ENCODE measurements at places on chromosomes 6 and 20.

DNA sequence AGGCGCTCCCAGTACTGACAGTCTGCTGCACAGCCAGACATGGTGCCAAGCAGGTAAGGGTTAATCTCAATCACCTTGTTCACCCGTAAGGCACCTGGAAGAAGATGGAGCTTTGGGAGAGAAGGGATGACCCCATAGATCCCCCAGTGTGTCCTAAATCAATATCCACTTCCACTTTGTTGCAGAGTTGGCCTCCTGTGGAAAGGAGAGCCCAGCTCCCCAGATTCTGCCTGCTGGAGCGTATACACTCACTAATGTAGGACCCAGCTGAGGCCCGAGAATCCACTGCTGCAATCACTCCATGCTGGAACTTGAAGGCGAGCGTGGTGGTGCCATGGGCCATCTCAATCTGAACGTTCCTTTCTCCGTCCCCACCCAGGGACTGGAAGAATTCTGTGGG is 1.2 kb downstream of the PSMB8 start:
- DNase-seq, result no peak

DNA sequence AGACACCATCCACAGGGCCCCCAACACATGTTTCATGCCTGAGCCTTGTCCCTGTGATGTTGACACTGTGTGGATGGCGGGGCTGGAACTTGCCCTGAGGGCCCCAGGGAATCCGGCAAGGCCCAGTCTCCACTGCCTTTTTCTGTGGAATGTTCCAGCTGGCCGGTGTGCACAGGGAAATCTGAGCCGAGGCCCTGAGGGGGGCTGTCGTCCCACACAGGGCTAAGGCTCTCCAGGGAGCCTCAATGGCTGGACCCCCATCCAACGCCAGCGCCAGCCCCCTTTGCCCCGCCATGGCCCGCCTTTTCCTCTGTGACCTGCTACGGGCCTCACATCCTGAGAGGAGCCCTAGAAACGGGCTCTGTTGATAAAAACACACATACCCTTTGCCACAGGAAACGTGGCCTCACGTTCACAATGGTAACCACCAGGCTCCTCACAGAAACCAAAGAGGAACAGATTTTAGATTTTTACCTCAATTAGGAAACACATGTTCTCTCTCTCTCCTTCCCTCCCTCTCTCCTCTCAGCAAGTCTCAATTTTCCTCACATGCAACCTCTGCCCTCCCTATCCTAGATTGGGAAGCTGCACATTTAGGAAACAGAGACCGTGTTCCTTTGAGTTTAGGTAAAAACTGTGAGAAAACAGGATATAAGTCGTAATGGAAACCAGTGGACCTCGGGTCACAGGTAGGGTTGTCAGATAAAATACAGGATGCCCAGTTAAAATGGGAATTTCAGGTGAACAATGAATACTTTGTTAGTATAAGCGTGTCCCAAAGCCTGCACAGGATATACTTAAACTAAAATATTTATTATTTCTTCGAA is 13.7 kb upstream of the ZNF831 start:
- peak; percentile 71 for DNase-seq

DNA sequence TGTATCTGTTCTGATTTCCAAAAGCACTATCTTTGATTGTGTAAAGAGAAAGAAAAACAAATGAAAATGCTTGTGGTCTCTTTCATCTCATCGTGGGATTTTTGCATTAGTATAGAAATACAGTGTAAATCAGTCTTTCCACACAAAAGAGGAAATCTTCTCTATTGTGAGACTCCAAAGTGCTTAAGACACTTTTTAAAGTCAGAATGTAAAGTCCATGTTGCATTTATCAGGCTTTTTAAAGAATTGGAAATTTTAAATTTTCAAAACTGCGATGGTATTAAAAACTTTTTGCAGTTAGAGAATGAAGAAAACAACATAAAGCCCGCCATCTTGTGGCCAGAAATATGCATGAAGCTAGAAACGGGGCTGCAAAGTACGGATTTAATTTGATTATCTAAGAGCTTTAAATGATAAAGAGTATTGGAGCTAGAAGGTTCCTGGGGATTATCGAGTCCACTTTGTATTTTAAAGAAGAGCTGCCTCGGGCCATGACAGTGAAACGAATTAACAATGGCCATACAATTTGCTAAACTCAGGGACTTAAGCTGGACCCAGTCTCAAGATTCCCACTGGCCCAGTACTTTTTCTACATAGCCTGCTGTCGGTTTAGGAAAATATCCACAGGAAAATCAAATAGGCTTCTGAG is 339.6 kb downstream of the ARHGAP18 start:
- DNase-seq, result no peak

GRCh38 chr6:11727998-11728961 is 50.3 kb downstream of the ADTRP start:
- peak; percentile 7 for DNase-seq

GRCh38 chr6:22437665-22438064 is 131.7 kb upstream of the HDGFL1 start:
- no peak for DNase-seq

GRCh38 chr6:157023958-157024357 is 246.8 kb downstream of the ARID1B start:
- no peak for DNase-seq

GRCh38 chr6:89364586-89364985 is 12.1 kb upstream of the UBE2J1 start:
- DNase-seq, result no peak

Measured in T-helper 2 cell treated with Interferon-gamma antibody and Interleukin-4, amounts not matched to agents 5 μg/mL and 100 μg/mL, for 36 hours (primary cell).